ENCODE measurements at places on chromosomes 12 and 14.

GRCh38 chr14:99980299-99980698, 84.9 kb upstream of the EVL start:
- no peak for DNase-seq

GRCh38 chr12:5051913-5052312, 8.2 kb downstream of the KCNA5 start:
- no peak for DNase-seq

DNA sequence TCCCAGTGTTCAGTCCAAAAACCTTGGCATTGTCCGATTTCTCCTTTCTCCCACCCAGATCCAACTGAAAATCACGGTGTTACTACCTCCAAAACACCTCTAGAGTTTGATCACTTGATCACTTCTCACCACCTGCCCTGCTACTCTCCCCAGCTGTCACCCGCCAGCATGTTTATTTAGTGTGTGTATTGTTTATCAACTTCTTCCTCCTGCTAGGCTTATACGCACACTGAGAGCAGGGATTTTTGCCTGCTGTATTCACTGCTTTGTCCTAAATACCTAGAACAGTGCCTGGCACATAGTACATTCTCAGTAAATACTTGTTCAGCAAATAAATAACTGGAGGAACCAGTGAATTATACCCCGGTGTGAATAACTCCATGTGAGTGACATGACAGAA, 5.0 kb downstream of the BDKRB1 start:
- DNase-seq, result no peak

DNA sequence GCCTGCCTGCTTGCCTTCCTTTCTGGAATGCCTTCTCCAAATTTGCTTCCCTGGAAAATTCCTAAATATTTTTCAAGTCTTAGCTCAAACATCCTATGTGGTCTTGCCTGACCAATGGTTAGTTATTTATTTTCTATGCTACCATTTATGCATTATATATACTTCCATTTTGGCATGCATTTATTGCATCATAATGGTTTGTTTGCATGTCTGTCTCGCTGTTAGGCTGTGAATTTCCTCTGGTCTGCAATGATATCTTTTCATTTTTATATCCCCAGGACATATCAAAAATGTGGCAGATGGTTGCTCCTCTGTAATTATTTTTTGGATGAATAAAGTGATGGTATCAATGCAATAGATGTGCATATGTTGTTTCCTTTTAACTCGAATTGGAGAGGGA, 30.5 kb downstream of the ATL1 start:
- DNase-seq, result no peak

GRCh38 chr12:52993558-52993869, 12.7 kb upstream of the EIF4B start:
- no peak for DNase-seq

DNA sequence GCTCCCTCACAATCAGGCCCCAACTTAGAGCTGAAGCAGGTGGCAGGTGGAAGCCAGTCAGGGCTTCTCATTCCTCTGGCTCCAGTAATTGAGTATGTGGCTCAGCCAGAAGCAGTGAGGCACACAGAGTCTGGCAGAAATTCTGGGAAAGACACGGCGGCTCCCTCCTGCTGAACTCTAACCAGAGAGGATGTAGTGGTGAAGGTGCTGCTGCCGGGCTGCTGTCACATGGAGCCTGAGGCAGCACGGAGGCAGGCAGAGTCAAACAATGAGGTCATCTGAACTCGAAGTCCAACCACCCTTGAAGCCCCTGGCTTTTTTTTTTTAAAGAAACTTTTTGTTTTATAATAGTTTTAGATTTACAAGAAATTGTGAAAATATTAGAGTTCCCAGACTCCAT, 33.4 kb upstream of the SMOC1 start:
- no peak for DNase-seq

GRCh38 chr14:24078146-24078545, 6.8 kb downstream of the CPNE6 start:
- DNase-seq, result no peak

DNA sequence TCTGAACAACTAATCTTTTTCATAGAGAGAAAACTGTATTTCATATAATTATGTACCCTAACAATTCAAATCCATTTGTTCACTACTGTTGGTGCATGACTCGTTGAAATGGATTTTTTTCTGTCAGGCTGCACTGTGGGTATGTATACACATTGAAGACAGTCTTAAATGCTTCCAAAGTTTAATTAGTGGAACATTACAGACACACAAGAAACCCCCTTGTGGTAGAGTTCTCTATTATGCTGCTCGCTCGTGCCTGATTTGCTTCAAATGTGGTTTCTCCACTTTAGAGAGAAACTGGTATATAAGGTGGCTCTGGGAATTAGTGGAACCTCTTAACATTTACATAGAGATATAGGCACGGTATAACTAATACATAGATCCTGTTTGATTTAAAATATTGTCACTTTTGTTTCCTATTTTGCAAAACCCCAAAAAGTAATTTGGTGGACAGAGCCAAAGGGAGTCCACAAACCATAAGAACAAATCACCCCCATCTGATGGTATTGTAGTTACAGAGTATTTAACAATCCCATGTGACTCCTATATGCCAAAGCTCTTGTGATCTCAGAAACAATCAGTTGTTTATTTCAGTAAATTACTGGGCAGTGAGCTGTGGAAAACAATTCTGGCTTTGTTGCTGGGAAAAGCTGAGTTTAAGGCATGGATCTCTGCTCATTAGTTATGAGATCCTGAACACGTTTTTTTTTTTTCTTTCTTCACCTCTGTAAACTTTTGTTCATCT, 159.5 kb downstream of the BRMS1L start:
- DNase-seq, result no peak

DNA sequence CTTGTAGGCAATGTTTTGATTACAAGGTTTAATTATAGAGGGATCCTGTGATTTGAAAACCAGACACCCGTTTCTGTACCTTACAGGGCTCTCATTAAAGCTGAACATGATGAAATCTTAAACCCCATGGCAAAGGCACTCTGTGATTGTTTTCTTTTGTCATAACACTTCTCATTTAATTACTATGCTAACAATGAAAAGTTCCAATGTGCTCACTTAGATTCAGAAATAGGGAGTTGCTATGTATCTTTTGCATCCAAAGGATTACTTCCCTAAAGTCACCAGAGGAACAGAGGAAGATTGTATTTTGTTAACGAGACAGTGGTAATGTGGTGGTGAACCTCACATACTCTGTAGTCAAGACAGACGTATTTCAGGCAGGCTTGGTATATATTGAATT, 81.5 kb upstream of the MYF6 start:
- DNase-seq, result no peak

DNA sequence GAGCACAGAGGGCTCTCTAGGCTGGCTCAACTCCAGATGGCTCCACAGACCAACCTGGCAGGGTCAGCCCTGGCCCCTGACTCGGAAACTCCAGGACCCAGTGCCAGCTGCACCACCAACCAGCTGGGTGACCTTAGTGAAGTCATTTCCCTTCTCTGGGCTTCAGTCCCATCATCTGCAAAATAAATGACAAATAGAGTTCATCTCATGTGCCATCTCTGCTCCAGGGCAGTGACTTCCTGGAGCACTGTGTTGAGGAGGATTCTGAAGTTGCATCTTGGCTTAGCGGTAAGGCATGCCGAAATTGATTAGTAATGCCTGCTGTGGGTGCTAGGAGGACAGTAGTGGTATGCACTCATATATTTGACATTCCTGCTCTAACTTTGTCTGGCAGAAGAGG, 31.5 kb downstream of the DTX1 start:
- DNase-seq, result no peak

DNA sequence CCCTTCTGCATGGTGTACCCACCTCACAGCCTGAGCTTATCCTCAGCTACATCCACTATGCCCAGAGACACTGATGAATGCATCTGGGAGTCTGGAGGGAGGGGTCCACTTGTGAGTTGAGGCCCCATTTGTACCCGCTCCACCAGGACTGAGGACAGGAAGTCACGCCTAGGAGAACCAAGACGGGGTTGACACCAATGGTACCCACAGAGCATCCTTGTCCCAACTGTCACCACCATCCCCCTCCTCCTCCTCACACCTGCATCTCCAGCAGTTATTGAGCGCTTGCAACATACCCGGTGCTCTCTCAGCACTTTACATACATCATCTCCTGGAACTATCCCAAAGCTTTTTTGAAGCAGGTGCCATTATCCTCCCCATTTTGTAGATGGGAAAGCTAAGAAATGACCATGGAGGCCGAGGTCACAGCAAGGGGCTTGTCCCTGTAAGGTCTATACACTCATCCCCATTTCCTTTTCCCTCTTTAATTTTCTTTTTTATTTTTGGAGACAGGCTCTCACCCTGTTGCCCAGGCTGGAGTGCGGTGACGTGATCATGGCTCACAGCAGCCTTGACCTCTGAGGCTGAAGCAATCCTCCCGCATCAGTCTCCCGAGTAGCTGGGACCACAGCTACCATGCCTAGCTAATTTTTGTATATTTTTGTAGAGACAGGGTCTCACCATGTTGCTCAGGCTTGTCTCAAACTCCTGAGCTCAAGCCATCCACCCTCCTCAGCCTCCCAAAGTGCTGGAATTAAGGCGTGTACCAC, 31.7 kb downstream of the DGLUCY start:
- DNase-seq, result peak; percentile 42

DNA sequence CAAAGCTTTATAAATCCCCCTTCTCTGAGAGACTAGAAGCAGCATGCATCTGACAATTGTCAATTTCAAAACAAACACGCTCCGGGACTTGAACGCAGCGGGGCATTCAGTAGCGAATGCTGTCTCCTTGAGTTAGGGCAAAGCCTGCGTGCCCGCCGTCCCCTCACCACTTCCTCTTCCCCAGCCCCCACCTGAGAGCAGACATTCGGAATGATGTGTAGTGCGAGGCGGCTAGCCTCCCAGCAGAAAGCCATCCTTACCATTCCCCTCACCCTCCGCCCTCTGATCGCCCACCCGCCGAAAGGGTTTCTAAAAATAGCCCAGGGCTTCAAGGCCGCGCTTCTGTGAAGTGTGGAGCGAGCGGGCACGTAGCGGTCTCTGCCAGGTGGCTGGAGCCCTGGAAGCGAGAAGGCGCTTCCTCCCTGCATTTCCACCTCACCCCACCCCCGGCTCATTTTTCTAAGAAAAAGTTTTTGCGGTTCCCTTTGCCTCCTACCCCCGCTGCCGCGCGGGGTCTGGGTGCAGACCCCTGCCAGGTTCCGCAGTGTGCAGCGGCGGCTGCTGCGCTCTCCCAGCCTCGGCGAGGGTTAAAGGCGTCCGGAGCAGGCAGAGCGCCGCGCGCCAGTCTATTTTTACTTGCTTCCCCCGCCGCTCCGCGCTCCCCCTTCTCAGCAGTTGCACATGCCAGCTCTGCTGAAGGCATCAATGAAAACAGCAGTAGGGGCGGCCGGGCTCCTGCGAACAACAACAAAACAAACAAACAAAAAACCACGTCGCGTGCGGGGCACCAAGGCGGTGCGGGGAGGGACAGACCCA, 2.2 kb downstream of the PRMT8 start:
- no peak for DNase-seq

DNA sequence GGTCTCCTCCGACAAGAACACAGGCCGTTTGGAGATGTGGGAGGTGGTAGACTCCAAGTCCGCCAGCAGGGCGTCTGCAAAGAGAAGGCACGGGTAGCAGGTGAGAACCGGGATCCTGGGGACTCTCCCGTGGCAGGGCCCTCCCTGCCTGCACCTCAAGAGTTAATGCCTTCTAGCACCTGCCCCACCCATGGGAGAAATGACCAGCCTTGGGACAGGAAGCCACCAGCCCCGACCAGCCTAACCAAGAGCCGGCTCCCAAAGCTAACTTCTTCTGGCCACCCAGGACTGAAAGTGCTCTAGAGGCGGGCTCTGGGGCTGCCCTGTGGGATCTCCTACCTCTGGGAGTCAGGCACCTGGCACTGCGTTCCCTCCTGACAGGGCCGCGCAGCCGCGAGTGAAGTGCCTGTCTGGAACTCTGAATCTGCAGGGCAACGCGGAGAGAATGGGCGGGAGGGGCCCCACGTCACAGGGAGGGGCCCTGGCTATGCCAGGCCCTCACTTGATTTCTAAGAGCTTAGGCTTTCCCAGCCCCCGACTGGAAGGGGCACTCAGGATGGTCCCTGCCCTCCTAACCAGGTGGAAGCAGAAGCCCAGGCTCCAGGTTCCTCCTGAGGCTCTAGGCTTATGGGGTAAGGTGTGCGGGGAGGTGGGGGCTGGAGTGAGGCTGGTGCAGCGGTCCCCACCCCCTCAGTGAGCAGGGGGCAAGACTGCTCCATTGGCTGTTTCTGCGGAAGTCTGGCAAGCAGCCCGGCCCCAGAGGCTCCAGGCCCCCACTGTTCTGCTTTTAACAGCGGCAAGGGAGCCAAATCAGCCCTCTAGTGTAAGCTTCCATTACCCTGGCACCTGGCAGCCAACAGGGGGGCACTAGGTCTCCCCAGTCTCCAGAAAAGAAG, 23.6 kb upstream of the RPLP0 start:
- no peak for DNase-seq

GRCh38 chr12:20421421-20421820, 53.1 kb downstream of the PDE3A start:
- DNase-seq, result no peak

DNA sequence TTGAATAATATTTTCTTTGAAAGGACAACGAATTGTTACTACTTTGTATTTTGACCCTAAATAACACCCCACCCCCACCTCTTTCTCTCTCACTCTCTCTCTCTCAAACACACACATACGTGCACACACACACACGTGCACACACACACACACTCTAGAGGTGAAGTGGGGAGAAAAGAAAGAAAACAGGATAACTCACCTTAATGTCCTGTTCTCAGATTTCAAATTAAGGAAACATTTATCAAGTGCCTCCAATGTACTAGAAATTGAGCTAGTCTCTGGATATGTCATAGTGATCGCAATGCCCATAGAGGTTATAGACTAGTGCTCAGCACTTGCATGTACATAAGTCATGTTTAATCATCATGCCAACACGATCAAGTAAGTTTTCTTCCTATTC, 1483.6 kb upstream of the SEL1L start:
- no peak for DNase-seq
